ENCODE measurements at places on chromosomes 4 and X.

DNA sequence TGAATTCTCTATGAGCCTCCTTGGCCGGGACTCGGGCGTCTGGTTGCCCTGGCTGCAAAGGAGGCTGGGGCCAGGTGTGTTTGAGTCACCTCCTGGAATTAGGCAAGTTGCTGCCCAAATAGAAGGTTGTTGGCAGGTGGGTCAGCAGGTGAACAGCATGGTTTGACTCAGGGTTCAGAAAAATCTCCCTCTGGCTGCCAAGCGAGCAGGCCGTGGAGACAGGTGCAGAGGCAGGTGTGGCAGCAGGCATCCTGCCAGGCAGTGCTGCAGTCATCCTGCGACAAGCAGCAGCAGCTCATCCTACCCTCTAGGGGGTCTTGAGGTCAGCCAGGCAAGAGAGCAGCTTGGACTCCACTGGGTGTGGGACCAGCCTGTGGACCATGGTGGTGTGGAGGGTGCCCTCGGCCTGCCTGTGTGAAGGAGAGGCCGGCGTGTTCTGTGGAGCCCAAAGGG, 8.2 kb downstream of the MSANTD1 start:
- peak; percentile 58 for ATAC-seq

DNA sequence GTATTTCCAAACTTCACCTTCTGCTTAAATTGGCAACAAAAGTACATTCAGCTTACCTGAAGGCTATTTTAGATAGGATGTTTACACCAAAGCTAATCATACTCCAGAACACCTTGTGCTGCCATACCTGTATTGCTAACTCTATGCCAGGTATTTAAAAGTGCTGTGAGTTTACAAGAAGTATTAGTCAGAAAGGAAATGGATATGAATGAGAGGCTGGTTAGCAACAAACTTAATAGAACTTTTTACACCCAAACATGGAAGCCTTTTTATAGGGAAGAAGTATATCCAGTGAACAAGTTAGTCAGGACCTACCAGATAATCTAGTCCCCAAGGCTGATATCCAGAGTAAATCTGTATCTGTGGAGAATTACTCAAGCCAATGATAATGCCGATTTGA, 131.2 kb upstream of the SPRY1 start:
- ATAC-seq, result no peak

GRCh38 chrX:48890296-48890925, 7.2 kb downstream of the TIMM17B start:
- ATAC-seq, result peak; percentile 6

DNA sequence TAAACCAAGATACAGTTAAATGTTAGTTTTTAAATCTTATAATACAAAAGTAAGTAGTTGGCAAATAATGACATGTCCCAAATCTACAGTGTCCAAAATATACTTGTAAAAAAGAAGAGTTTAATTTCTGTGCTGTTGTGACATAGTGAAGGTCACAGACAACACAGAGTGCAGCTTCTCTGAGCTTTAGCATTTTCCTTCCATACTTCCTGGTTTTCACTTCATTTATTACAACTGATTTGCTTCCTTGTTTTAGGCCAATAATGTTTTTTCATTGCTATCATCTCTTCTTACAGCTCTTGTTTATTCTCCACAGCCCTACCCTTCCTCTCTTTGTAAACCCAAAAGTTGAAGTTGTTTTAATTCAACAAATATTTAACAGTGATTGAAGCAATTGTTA, 132.4 kb upstream of the TET2 start:
- no peak for ATAC-seq
